Epithelial cell of prostate (primary cell): ENCODE measurements at places on chromosomes 7 and 10.

- DNase-seq = no peak
Measured at GRCh38 chr10:112990271-112990670, 40.2 kb downstream of the TCF7L2 start.

DNA sequence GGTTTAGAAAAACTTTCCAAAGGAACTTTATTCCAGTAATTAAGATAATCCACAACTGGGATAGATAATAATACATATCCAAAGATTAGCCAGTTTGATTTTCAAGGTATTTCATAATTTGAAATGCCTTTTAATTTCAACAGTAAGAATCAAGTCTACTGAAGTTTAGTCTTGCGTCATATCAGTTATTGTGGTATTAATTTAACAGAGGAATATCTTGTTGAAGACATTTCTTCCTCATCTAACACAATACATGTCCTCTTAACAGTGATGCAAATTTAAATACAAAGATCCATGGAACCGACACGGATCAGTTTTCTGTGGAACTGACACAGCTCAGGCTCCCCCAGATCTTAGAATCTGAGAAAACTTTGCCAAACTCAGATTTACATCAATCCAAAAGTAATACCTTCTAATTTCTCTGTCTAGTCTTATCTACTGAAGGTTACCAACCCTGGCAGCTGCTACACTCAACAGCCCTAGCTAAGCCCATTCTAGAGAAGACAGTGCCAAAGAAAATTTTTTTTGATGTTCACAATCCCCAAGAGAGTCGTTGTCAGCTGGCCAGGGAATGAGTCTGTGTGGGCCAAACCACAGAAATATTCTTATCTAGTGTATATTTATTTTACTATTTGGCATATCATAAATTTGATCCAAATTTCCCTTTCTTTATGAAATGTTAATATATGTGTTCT lies 365.2 kb upstream of the MEOX2 start:
- DNase-seq = no peak

DNA sequence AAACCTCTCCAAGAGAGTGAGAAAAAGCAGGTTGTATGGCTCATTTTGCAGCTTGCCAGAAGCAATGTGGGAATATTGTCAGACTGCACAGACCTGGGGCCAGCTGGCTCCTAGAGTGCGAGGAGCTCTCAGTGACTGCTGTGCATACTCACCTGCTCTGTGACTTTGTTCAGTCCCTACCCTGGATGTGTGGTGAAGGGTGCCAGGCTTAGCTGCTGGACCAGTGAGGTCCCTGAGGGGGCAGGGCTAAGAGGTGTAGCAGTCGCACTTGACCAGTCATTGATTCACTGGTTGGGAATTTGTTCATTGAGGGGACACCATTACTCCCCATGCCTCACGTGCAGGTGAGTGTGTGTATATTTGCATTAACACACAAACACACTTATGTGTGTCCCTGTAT lies 60.1 kb downstream of the IKZF1 start:
- no peak for DNase-seq

- no peak for DNase-seq
Measured at GRCh38 chr10:23884670-23885069, 324.3 kb upstream of the KIAA1217 start.

GRCh38 chr7:47451851-47452205 lies 130.1 kb downstream of the TNS3 start:
- DNase-seq = no peak

DNA sequence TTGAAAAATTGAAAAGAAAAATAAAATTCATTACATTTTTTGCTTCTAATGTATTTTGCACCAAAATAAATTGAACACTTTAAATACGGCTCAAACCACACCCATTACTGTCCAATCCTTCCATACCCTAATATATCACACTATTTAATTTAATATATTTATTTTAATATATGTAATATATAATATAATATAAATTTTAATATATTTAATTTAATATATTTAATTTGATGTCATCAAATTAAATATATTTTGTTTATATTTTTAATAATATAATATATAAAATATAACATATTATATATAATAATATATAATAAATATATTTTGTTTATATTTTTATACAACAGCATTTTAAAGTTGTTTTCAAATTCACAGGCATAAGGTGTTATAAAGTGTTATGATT lies 15.7 kb upstream of the POU6F2 start:
- no peak for DNase-seq

GRCh38 chr7:115678086-115678982 lies 352.2 kb downstream of the TFEC start:
- no peak for DNase-seq

DNA sequence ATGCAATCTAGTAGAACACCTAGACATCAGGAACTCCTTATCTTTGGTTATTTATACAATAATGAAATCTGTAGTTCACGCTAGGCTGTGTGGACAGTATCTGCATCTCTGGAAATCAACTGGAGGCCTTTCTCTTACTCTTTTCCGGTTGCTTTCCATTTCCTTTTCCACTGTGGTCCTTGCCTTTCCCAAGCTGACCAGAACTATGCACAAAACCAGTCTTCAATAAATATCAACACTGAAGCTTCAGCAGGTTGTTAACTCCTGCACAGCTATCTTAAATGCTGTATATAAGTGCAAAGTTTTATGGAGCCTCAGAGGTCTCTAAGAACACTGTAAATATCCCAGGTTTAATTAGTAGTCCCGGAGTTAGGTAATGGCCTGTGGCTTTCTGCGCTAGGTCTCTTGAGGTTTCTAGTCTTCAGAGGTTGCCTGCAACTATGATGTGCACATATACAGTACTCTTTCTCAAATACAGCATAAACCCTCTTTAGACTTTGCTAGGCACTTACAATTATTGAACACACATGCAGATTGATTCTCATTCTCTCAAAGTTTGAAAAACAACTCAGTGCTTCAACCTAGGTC lies 2.4 kb downstream of the KLLN start:
- no peak for DNase-seq

- no peak for DNase-seq
Measured at GRCh38 chr7:123346766-123347165, 147.0 kb upstream of the SLC13A1 start.

- no peak for DNase-seq
Measured at GRCh38 chr10:49275896-49276295, 23.1 kb upstream of the C10orf71 start.

DNA sequence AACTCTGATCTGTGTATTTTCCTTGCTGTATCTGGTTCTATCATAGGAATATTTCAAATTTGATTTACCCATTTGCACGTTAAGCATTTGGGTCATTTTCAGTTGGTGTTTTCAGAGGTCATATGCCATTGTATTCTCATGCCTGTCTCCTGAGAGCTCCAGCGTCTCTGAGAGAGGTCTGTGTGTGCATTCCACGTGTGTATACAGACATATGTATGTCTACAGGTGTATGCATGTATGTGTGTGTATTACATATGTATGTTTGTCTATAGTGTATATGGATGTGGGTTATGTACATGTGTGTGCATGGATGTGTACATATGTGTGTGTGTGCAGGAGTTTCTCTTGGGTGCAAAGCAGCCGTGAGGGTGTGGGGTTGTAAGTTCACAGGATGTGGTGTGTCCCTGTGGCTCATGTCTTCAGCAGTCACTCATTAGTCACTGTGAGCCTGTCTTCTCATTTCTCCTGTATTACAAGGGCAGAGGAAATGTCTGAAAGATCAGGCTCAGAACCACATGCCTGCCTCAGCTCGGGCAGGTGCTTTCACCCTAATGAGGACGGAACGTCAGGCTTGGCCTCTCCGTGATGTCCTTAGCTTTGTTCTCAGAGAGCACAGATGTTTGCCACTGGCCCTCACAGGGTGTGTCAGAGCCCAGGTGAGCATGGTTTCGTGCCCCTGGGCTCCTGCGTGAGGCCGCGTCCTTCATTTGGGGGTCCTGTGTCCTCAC lies 101.6 kb downstream of the NKX6-2 start:
- peak; percentile 36 for DNase-seq

GRCh38 chr7:30238721-30239441 lies 45.5 kb upstream of the ZNRF2 start:
- DNase-seq = peak; percentile 95

- DNase-seq = no peak
Measured at GRCh38 chr10:76651154-76651553, 986.5 kb downstream of the KCNMA1 start.

DNA sequence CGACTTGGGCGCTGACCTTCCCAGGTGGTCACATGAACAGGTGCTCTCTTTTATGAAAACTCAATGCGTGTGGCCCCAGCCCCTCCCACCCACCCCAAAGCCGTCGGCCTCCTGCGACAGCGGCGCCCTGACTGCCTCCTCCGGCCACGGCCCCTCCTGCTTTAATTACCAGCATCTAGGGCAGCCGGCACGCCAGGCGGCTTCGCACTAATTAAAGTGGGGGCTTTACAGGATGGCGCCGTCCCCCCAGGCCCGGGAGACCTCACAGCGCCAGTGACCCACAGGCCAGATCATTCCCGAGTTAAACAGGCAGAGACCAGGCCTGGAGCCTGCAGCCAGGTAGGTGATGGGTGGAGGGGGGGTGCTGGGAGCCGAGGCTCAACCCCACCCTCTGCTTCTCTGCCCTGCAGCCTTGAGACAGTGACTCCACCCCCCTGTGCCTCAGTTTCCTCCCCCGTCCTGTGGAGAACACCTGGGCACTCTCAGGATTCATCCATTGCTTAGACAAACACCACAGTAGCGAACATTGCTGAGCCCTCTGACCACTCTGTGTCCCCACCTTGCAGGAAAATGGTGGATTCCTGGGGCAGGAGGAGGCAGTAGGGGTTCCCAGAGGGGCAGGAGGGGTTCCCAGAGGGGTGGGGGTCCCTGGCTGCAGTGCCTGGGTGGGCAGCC lies 100.8 kb downstream of the MICALL2 start:
- DNase-seq = no peak

DNA sequence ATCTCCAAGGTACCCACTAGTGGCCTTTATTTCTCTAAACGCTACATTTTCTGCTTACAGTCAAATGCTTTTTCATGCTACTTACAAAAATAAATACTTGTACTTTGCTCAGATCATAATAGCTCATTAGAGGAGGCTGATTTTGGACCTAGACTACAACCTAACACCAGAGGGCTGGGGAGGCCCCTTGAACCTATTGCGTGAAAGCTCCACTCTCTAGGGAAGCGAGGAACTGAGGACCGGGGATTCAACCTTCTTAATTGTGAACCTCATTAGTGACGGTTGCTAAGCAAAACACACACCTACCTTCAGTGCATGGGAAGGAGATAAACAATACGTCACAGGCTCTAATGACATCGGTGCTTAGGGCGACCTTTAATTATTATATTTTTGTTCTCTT lies 92.1 kb downstream of the EBF3 start:
- no peak for DNase-seq

GRCh38 chr10:73907841-73908517 lies 3.0 kb upstream of the PLAU start:
- DNase-seq = no peak

DNA sequence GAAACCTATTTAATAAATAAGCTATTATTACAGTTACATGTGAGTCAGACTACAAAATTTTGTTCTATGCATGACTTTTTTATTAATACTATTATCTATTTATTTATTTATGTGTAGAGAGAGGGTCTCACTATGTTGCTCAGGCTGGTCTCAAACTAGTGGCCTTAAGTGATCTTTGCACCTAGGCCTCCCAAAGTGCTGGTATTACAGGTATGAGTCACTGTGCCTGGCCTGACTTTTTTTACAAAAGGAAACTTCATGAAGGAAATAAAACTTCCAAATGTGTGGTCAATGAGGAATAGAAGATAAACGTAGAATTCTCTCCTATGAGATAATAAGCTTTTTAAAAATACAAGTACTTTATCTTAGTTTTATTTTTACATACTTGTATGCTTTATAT lies 19.0 kb downstream of the COL28A1 start:
- DNase-seq = no peak

GRCh38 chr10:88038268-88038667 lies 174.8 kb downstream of the PTEN start:
- no peak for DNase-seq

DNA sequence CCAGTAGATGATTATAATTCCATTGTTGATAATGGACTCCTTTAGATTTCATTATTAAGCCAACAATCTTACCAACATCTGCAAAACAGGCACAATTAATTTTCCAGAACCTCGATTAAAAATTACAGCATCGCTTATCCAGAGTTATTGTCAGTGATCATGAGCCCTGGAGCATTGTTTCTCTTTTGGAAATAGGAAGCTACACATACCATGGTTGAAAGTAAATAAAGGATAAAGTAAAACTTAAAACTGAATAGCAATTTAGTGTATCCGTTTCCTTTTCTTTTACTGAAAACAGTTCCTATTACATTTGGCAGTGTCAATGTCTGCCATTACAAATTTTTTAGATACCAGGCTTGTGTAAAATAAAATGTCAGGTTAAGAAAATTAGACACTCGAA lies 9.9 kb upstream of the HOXA2 start:
- no peak for DNase-seq

DNA sequence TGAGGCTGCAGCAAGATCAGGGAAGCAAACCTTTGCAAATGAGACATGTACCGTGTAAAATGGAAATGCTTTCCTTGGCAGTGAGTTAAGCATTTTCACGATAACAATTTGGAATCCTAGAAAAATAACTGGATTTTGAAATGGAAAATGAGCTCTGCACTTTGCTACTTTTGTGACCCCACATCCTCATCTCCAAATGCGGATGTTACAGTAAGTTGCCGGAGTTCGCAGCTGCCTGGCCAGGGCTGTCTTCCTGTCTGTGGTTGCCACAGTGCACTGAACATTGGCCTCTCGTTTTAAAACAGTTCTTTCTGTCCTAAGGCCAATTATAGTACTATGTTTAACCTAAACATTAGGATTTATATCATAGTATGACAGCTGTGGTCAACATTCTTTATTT lies 136.2 kb upstream of the FZD8 start:
- no peak for DNase-seq

DNA sequence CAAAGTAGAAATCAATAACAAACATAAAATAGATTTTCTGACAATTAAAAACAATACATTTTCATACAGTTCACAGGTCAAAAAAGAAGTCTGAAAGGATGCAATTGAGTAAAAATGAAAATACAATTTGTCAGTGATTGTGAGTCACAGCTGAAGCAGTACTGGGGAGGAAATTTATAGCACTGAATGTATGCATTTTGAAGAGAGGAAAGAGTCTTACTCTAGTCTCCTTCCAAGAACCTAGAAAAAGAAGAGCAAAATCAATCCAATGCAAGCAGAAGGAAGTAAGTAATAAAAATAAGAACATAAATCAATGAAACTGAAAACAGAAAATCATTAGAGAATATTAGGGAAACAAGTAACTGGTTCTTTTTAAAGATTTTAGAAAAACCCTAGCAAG lies 507.2 kb upstream of the IGFBP3 start:
- no peak for DNase-seq

DNA sequence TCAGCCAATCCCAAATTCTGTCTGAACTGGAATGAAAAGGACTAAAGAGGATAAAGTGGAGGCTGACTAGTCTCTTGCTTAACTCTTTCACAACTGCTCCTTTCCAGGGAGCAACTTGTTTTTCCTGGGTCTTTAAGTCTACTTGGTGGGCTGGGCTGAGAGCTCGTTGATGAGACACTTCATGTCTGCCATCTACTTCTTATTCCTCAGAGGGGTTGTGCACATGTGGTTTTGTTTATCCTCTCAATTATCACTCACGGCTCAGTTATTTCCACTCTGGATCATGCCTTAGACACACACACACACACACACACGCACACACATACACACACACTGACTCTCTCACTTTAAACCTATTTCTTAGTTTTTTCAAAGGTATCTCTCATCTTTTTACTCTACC lies 298.6 kb upstream of the MTPN start:
- DNase-seq = no peak
